ENCODE measurements at places on chromosomes 1 and 21.

GRCh38 chr1:243580984-243581383 is 269.1 kb downstream of the AKT3 start:
- DNase-seq, result no peak

DNA sequence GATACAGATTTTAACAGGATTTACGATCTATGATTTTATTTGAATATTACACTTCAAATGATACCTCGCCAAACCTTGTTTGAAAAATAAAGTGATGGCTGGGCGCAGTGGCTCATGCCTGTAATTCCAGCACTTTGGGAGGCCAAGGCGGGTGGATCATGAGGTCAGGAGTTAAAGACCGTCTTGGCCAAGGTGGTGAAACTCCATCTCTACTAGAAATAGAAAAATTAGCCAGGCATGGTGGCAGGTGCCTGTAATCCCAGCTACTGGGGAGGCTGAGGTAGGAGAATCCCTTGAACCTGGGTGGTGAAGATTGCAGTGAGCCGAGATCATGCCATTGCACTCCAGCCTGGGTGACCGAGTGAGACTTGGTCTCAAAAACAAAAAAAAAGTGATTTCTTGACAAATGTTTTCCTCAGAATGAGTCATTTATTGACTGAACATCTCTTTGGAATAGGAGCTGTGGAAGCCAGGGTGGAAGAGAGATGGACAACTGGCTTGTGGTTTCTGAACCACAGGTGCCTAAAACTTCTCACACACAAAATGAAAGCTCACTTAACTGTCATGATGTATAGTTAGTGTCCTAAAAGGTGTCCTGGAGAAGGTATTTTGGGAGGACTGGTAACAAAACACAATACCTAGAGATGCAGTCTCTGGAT is 11.9 kb downstream of the PKNOX1 start:
- DNase-seq, result no peak

DNA sequence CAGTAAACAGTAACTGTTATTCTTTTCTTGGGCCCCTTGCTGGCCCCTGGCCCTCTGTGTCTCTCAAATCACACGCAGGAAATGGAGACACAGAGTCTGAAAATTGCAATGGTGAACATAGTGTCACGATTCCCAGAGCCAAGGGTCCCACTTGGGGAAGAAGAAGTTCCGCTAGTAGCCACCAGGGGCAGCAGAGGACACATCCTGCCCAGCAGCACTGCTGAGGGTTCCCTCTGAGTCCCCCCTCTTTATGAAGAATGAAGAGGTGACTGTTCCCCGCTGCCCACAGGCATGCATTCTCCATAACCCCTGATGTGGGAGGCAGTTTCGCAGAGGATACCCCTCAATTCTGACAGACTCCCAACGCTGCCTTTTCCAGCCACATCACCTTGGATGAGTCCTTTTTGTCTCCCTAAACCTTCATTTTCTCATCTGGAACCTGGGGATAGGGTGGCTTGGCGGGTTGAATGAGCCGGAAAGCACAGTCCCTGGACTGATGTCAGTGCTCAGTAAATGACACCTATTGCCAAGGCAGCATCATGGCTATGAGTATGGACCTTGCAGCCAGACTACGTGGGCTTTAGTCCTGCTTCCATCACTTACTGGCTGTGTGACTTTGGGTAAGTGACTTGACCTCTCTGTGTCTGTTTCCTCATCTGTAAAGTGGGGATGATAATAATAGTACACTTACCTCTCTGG is 238.0 kb upstream of the TMEM51 start:
- peak; percentile 46 for DNase-seq

GRCh38 chr1:5709461-5709975 is 282.7 kb downstream of the NPHP4 start:
- no peak for DNase-seq

Data from uterus (tissue), 4 donors.